Mesenchymal stem cell (in vitro differentiated cells and primary cell): ENCODE measurements at places on chromosomes 16 and 17.

DNA sequence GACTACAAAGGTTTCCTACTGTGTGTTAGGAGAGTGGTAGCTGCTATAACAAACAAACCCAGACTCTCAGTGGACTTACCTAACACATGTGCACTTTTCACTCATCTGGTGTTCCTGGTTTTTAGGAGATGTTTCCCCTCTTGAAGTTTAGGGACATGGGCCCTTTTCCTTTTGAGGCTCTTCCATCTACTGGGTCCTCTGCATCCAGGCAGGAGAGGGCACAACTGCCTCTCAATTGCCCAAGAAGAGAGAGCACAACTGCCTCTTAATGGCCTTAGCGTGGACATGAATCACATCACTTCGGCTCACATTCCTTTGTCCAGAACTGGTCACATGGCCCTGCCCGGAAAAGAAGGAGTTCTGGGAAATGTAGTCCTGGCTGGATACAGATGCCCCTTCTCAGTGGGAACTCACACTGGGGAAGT lies 9.8 kb upstream of the TNRC6C start:
- DNase-seq, result peak; percentile 73

DNA sequence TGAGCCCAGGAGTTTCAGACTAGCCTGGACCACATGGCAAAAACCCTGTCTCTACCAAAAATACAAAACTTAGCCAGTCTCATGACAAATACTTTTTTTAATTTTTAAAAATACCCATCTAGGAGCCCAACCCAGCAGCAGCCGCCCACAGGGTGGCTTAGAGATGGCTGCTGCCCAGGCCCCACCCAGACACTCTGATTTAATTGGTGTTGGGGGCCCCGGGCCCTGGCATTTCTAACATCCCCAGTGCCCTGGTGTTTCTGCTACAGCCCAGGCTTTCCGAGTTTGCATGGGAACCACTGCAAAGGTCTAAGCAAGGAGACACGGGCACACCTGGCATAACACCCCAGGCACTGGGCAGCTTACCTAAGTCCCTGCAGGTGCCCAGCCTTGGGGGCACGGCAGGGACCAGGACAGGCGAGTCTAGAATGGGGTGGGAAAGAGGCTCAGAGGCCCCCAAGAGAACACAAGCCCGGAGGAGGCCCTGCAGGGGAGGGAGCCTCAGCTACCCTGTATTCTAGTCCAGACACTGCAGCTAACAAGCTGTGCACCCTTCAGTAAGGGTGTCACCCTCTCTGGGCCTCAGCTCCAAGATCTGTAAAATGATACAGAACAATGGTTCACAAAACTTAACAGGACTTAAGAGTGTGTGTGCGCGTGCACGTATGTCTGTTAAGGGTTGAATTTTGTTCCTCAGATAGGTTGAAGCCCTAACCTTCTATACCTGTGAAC lies 48.8 kb downstream of the RMI2 start:
- no peak for DNase-seq

GRCh38 chr16:10001258-10001775 lies 180.9 kb downstream of the GRIN2A start:
- DNase-seq, result no peak

- DNase-seq, result no peak
Measured at GRCh38 chr17:10435096-10435495, 13.3 kb upstream of the MYH8 start.

- DNase-seq, result no peak
Measured at GRCh38 chr17:39011907-39012468, 44.8 kb upstream of the FBXO47 start.

DNA sequence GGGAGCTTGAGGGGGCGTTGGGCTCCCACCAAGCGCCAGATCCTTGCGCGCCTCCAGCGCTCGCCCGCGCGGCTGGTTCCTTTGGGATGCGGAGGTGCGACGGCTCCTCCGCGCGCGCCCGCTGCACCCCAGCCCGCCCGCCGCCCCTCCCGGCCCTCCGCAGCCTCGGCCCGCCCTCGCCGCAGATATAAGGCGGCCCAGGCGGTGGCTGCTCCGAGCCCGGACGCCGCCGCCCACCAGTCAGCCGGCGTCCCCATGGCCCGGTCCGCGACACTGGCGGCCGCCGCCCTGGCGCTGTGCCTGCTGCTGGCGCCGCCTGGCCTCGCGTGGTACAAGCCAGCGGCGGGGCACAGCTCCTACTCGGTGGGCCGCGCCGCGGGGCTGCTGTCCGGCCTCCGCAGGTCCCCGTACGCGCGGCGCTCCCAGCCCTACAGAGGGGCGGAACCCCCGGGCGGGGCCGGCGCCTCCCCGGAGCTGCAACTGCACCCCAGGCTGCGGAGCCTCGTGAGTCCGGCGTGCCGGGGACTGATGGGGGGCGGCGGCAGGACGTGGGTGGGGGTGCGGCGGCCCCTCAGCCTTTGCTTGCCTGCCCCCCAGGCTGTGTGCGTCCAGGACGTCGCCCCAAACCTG lies at the start of gene NPB:
TSS of gene NPB (plus strand) at position 216 of the 630 bp plus-strand sequence. CDS start at position 256, 40 bp downstream.
- DNase-seq, result peak; percentile 12

DNA sequence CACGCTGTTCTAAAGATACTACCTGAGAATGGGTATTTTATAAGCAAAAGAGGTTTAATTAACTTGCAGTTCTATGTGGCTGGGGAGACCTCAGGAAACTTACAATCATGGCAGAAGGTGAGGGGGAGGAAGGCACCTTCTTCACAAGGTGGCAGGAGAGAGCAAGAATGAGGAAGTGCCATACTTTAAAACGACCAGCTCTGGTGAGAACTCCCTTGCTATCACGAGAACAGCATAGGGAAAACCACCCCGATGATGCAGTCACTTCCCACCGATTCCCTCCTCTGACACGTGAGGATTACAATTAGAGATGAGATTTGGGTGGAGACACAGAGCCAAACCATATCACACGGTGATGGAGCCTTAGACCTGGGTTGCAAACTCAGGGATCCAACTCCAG lies 317.5 kb upstream of the EEF2KMT start:
- no peak for DNase-seq

GRCh38 chr17:27762527-27763305 lies 37.6 kb downstream of the NOS2 start:
- peak; percentile 23 for DNase-seq

- no peak for DNase-seq
Measured at GRCh38 chr17:37276475-37276874, 99.3 kb upstream of the C17orf78 start.

GRCh38 chr17:36846410-36847292 lies 90.6 kb upstream of the LHX1 start:
- DNase-seq, result no peak

DNA sequence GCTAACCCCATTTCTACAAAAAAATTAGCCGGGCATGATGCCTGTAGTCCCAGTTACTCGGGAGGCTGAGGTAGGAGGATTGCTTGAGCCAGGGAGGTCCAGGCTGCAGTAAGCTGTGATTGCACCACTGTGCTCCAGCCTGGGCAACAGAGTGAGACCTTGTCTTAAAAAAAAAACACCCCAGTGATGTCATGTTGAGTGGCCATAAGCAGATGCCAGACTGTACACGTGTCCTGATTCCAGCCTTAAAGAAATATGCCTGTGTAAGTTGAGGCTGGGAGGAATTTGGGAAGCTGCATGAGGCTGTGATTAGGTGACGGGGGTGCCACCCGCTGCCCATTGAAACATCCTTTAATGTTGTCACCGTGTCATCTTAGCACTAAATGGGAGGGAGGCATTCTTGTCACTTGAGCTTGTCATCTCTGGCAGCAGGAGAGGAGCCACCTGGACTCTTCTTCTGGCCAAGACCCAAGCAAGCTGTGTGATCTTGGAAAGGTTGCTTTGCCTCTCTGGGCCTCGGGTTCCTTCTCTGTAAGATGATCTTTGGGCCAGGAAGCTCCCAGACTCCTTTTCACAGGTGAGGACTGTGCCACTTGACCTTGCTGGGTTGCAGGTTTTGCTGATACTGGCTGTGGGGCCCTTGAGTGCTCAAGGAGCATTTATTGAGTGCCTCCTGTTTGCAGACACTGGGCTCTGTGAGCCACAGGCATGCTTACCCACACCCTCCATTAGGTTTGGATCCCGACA lies 98.3 kb upstream of the CIBAR2 start:
- peak; percentile 89 for DNase-seq

DNA sequence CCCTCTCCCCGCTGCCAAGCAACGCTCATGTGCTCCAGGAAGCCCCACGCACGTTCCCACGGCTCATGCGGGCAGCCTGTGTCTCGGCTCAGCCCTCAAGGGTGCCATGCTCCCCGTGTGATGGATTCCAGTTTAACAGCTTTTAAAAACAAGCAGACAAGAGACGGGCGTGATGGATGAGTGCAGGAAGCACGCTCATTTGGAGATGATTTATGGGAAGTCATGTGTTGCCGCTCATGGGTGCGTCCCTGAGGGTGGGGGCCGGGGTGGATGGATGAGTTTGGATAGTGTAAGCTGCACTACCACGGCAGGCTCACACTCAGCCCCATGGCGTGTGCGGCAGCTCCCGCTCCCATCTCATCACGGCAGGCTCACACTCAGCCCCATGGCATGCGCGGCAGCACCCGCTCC lies 132.8 kb downstream of the RBFOX3 start:
- no peak for DNase-seq

DNA sequence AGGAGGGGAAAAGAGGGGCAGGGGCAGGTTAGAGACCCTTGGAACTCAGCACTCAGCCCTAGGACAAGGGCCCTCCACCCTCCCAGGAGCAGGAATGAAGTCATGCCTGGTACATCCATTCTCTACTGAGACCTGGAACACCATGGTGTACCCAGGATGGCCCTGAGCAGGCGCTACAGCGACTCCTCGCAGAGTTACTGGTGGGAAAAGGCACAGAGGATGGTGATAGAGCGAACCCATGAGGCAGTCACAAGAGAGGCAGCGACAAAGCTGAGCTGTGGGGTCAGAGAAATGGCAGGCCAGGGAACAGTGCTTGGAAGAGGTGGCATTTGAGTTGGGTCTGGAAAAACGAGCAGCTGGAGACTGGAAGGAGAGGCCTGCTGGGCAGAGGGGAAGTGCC lies 37.5 kb downstream of the SRCIN1 start:
- DNase-seq, result no peak

DNA sequence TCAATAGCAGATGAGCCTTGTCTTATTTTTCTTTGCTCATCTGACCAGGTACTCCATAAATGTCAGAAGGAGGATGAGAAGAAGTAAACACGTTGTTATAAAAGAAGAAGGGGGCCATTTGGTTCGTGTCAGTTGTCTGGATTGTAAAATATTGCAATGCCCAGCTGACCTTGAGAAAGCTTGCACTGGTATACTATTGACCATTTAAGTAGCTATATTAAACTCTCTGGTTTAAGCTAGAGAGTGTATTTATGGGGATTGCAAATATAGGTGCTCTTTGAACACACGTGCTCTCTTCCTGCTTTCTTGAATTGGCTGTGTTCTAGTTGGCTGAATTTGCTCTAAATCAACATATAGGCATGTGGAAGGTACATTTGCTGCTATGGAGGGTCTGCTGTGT lies 26.1 kb upstream of the CMTR2 start:
- no peak for DNase-seq

DNA sequence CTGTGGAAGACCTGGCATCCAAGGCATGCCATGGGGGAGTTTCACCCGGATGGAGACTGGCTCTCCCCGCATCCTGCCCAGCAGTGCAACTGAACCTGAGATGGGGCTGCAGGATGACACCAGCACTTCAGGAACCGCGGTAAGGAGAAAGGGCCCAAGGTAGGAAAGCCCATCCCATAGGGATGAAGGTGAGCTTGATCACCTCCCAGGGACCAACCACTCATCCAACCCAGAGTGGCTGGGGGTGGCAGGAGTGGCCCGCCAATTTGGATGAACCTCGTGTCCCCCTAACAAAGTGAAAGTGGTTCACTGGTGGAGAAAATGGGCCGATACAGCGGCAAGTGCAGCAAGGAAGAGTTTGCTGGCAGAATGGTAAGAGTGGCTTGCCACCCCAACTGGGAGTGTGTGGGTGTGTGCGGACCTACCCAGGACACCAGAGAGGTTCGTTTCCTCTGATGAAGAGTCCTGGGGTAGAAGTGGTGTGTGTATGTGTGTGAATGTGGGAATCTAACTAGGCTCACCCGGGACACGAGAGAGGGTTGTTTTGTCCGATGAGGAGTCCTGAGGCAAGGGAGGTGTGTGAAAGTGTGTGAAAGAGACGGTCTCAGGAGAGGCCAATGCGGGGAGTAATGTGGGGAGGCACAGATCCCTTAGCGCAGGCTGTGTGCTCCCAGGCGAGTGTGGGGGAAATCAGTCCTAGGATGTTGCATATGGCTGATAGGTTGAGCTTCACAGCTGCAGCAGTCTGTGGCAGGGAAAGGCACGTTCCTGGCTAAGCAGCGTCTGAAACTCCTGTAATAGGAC lies 22.6 kb downstream of the ACSM1 start:
- DNase-seq, result no peak

GRCh38 chr16:81588326-81589081 lies 143.9 kb downstream of the CMIP start:
- DNase-seq, result no peak

DNA sequence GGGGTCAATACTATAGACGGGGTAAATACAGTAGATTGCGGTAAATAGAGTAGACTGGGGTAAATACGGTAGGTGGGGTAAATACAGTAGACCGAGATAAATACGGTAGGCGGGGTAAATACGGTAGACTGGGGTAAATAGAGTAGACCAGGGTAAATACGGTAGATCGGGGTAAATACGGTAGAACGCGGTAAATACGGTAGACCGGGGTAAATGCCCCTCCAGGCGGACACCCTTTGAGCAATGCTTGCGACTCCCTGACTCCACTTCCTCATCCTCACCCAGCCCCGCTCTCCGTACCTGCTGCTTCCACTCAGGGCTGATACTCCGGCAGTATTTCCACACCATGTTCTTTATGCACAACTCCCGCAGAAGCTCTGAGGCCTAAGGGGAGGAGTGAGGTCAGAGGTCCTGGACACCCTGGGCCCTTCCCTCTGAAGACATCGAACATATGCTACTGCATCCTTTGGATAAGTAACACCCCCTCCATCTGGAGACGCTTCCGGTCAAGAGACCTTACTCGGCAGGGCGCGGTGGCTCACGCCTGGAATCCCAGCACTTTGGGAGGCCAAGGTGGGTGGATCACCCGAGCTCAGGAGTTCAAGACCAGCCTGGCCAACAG lies 13.3 kb upstream of the CRK start:
- DNase-seq, result no peak

DNA sequence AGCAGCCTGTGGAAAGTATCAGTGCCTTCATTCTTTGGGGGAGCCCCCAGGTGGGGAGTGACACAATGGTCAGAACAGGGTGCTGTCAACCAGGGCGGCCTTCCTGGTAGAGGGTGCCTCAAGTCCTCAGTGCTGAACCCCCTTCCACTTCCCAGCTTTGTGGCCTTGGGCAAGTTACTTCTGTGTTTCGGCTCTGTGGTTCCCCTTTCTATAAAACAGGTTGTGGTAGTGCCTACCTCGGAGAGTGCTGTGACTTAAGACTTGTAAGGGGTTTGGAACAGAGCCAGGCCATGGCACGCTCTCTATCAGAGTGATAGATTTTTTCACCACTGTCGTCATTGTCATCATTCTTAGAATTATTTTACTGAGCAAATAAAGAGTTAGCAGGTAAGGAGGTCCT lies 141.1 kb downstream of the CCDC182 start:
- no peak for DNase-seq

GRCh38 chr16:72841506-72841905 lies 206.4 kb downstream of the ZFHX3 start:
- no peak for DNase-seq

- DNase-seq, result peak; percentile 76
Measured at GRCh38 chr16:58021661-58022551, 3.6 kb upstream of the MMP15 start.
